ENCODE measurements at places on chromosomes 16 and 17. TPM values are rescaled to one million over a fixed set of nuclear protein-coding genes. Genes with fewer than 3 reads are reported as not detected.

DNA sequence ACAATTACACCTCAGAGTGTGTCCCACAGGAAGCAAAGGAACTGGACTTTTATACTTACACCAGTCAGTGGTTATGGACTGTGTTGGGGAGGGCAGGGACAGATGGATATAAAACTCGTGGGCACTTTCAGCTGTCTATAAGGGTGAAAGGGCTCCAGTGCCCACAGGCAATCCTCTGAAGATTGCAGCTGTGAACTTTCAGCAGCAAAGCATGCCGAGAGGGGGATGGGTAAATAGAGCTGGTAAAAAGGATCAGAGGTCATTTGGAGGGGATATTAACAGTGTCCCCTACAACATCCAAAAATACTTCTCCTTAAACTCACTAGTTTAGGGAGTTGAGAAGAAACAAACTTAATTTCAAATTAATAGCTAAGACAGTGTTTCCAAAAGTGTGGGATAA, 13.3 kb upstream of the RFWD3 start:
- DNase-seq: no peak

DNA sequence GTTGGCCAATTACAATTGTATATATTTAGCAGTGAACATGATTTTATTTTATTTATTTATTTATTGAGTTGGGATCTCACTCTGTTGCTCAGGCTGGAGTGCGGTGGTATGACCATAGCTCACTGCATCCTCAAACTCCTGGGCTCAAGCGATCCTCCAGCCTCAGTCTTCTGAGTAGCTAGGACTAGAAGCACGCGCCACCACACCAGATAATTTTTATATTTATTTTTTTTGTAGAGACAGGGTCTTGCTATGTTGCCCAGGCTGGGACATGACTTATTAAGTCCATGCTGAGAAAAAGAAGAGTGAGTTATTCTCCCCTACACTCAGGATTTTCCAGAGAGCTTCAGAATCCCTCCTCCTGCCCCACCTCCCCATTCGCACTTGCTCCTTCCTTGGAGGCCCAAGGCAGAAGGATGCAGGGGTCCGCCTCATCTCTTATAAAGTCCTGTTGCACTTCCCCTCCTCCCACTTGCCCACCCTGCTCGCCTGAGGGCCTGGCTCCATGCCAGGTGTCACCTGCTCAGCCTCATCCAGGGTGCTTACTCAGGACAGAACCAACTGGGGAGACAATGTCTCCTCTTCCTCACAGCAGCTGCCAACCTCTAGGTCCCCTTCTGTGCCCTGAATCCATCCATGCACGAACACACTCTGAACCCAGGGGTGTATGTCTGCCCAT, 16.1 kb upstream of the SP2 start:
- DNase-seq: no peak

GRCh38 chr16:2232094-2232990, 3.9 kb upstream of the DNASE1L2 start:
- no peak for DNase-seq

- DNase-seq: no peak
These were observed 477.5 kb downstream of the WWOX start for GRCh38 chr16:78576941-78577340.

GRCh38 chr17:79813297-79814126, 16.6 kb upstream of the CBX8 start:
- no peak for DNase-seq

DNA sequence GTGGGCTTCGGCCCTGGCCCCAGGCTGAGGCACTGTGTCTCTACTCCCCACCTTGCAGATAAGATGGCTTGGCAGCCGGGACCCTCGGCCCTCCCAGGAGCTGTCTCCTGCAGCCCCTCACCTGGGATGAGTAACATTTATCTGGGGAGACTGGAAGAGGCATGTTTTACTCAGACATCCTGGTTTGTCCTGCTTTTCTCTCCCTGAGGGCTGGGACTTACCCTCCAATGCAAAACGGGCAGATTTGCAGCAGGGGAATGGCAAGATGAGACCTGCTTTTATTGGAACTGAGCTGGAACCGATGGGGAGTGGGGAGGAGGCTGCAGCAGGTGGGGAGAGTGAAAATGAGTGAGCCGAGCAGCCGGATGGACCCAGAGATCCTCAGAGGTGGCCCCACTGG, 27.3 kb upstream of the UBE2G1 start:
- DNase-seq: no peak

GRCh38 chr16:57394444-57394843, 10.1 kb upstream of the CCL17 start:
- DNase-seq: no peak

GRCh38 chr17:16272111-16272840, 55.3 kb downstream of the PIGL start:
- DNase-seq: no peak

DNA sequence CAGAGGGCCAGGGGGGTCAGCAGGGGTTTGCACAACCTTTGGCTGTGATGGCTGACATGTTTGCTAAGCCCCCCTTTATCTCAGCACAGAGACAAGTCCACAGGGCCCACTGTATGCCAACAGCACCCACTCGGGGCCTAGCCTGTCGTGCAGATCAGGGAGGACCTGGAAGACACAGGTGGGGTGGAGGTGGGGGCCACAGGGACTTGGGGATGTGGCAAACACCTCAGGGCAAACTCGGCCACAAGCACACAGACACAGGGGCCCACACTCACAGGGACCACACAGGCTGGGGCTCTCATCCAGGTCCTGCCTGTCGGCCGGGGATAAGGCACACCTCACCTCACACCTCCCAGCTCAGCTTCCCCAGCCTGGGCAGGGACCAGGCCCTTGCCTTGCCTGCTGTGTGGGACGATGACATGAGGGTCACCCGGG, 87.9 kb downstream of the C16orf78 start:
- DNase-seq: no peak

CLEC19A gene
- not detected for total RNA-seq

TBX4 gene
- total RNA-seq: not detected

SDF2 gene
- 52.4 TPM for total RNA-seq

FNDC8 gene
- under 0.01 TPM for total RNA-seq
